Natural killer cell treated with Interleukin-12 subunit alpha and Interleukin-12 subunit beta and Interleukin-15 and Interleukin-18, amount 100 ng/mL, for 72 hours (primary cell): ENCODE measurements at places on chromosomes 7 and 10.

GRCh38 chr7:144531181-144531580, 127.7 kb upstream of the NOBOX start:
- DNase-seq, result no peak

- DNase-seq, result no peak
These were observed 4.0 kb upstream of the VIPR2 start for GRCh38 chr7:159148430-159149395.

DNA sequence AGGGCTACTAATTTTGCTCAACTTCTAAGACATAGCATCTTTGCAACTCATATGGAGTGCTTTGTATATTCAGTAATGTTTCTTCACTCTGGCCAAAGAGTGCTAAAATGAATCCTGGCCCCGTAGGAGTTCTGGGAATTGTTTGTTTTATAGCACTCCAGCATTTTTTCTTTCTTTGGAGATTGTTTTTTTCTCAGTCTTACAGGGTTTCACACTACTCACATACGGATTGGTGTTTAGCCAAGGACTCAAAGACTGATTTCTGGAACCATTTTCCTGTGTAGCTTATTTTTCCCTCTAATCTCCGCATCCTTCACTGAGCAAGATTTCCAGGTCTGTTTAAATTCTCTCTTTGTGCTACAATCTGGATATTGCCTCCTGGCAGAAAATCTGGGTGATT, 6.4 kb downstream of the TAS2R41 start:
- DNase-seq, result no peak

DNA sequence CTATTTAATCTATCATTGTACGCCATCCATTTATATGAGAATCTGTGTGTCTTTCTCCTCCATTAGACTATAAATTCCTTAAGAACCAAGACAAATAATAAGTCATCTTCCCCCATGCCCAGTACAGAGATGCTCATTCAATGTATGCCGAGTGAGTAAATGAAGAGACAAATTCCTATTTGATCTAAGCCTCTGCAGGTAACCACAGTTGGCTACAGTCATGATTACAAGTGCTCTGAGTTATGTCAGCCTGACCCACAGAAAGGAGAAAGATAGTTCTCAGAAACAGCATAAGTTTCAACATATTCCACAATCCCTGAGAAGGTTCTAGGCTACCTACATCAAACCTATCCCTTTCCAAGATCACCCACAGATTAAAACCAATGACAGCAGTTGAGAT, 46.1 kb downstream of the MPP7 start:
- DNase-seq, result no peak

DNA sequence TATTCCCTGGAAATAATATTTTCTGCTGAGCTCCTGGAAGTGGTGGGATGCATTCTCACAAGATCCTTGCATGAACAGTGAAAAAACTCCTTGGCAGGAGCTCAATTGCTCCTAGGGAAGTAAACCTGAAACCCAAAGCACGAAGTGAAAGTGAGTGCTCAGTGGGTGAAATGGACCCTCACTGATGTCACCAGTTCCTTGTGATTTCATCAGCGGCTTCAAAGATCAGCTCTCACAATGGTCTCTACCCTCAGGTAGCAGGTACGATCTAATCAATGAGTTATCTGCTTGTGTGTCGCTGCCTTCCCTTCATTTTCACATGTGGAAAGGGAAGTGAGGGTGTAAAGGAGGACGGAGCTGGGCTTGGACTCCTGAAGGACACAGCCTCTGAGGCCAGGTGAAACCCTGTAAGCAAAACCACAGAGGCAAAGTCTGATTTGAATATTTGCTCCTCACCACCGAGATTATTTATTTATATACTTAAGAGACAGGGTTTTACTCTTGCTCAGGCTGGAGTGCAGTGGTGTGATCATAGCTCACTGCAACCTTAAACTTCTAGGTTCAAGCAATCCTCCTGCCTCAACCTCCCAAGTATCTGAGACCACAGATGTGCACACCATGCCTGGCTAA, 255.4 kb upstream of the LYZL1 start:
- no peak for DNase-seq

DNA sequence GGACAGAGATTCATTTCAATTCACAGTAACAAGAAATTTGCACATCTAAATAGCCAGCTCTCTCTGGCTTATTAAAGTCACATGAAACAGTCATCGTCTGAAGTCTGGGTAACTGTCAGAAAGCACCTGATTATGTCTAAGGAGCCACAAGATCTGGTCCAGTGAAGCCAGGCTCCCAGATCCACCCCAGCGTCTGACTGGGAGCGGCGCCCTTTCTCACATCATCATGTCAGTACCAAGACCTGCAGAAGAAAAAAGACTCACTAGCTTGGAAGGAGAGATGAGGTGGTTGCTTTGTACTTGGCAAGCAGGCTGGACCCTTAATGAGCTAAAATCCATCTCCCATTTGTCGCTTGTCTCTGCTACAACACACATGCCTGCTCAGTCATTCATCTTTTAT, 58.4 kb downstream of the VOPP1 start:
- no peak for DNase-seq

DNA sequence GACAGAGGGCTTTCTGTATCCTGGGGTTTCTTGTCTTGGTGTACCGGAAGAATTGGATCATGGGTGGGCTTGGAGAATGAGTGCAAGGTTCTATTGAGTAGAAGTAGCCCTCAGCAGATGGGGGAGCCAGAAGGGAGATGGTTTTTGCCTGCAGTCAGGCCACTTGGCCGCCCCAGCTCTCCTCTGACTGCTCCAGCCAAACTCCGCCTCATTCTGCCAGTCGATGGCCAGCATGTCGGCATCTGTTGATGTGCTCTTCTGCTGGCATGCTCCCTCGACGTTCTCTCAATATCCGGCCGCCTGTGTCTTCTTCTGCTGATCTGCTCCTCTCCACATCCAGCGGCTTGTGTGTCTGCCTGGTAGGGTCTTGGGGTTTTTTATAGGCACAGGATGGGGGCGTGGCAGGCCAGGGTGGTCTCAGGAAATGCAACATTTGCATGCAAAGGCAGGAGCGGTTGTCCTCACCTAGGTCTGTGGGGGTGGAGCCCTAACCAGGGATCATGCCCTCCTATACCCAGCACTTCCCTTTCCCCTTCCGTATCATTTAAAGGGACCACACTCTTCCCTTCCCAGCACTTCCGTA, 40.2 kb upstream of the TNS3 start:
- DNase-seq, result no peak

- no peak for DNase-seq
These were observed 109.5 kb upstream of the ZEB1 start for GRCh38 chr10:31209478-31209877.

DNA sequence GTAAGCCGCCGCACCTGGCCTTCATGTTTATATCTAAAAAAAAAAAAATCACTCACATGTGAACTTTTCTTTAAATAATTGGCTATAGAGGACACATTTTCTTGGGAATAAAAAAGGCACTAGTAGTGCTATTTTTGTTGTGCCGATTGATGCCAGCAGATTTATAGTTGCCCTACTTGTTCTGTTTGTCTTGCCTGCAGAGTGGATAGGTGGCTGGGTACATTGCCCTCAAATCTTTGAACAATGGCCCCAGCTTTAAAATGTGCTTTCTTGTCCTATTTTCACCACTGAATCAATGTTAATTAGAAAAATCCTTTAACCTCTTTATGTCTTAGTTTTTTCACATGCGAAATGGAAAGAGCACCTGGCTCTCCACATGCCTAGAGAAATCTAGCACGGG, 30.1 kb upstream of the ZNRF2 start:
- DNase-seq, result no peak
